ENCODE measurements at places on chromosomes 3 and 15.

GRCh38 chr3:60758171-60758570, 493.1 kb downstream of the FHIT start:
- no peak for DNase-seq

DNA sequence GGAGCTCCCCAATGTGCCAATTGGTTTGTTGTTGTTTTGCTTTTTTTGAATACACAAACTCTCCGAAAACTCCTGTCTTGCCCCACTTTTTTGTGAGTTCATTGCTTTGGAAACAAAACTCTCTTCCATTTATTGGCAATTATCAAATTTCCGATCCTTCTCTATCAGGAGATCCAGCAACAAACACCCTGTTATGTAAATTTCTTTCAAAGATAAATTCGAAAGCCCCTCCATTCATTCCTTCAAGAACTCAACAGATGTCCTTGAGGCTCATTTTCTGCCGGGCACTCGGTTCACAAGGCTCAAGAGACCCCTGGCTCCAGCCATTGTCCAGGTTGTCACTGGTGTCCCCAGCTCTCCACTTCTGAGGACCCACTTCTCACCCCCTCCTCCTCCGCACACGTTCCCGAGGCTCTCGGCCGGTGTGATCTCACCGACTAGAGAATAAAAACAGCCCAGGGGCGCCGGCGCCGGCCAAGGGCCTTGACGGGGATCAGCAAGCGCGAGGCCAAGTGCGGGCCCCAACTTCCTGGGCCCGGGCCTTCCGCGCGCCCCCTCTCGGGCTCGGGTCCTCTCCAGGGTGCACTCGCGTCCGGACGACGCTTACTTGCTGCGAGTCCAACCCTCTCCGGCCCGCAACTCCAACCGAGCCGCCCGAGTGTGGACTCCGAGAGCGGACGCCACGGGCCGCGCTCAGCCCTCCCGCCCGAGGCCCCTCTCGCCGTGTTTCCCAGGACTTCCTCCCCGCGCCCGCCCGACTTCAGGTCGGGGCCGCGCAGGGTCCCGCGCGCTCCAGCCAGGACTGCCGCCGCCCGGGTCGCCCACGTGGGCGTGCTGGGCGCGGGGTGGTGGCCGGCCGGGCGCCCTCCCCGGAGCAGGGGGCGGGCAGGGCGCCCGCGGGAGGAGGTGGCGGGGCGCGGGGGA, 533 bp upstream of the SMAD3 start:
- no peak for DNase-seq

DNA sequence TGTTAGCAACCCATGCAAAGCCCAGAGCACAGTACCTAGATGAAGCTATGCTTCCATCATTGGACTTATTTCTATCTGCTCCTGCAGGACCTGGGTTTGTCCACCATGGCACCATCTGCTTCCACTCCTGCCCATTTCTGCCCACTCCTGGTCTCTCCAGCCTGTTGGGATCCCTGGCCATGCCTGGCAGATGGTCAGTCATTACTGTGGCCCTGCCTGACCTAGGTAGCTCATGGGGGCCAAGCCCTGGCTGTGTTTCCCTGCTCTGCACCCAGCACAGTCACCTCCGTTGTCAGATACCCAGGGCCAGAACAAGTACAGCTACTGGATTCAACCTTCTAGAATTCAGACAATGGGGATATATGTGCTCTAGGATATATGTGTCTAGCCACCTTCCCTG, 185.8 kb upstream of the TLE3 start:
- no peak for DNase-seq

GRCh38 chr3:188839187-188839695, 332.5 kb upstream of the TPRG1 start:
- no peak for DNase-seq

DNA sequence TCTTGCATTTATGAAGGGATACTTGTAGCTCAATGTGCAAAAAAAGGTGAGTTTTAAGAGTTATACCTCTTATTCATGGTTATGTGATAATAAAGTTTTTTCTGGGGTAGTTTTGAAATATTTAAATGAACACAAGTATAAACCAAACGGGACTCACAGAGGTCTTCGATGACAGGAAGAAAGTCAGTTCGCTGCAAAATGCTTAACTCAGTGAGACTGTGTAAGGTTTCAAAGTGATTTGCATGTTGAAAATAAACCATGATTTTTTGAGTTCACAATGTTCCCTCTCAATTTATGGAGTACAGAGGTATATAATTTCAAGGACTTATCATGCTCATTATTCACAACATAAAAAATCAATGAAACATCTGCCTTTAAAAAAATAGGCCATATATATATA, 36.3 kb upstream of the MYH15 start:
- no peak for DNase-seq

- no peak for DNase-seq
Measured at GRCh38 chr15:54298396-54298795, 320.2 kb downstream of the UNC13C start.

GRCh38 chr15:39406485-39406884, 174.4 kb upstream of the THBS1 start:
- no peak for DNase-seq

GRCh38 chr3:170594528-170594927, 8.7 kb upstream of the SLC7A14 start:
- DNase-seq = no peak

GRCh38 chr3:29914861-29915524, 634.1 kb downstream of the RBMS3 start:
- DNase-seq = no peak

DNA sequence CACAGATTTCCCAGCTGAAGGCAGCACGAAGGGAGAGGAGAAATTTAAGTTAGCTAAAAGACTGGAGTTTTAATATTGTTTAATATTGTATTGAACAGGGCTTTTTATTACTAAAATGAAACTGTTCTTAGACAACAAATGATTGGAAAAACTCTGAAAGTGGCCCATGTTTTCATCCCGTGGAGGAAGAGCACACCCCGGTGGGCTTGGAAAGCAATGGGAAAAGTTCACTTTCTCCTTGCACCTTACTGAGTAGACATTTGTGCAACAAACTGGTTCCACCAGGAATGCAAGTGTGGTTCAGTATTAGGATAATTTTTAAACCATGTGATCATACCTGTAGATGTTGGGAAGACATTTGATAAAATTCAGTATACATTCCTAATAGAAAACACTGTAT, 8.2 kb upstream of the ESYT3 start:
- peak; percentile 54 for DNase-seq

GRCh38 chr3:53729159-53729558, 117.1 kb downstream of the CHDH start:
- DNase-seq = no peak

- no peak for DNase-seq
Measured at GRCh38 chr3:155972885-155973584, 102.6 kb downstream of the GMPS start.

GRCh38 chr3:82093641-82094040, 332.2 kb upstream of the GBE1 start:
- no peak for DNase-seq

DNA sequence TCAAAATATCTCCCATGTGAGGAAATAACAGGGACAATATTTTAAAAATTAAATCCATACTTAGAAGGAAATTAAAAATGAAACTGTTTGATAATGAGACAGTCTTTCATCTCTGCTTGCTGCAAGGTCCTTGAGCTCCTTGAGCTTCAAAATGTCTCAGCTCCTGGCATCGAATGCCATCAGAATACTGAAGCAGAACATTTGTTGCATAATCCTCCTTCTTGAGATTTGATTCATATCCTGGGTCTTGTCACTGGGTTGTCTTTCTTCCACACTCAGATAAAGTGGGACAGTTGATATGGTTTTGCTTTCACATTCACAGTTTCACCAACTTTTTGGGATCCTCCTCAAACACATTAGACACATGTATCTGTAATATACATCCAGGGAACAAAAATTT, 27.8 kb downstream of the COL8A1 start:
- no peak for DNase-seq

GRCh38 chr3:15794303-15794771, 3.4 kb downstream of the ANKRD28 start:
- peak; percentile 50 for DNase-seq

DNA sequence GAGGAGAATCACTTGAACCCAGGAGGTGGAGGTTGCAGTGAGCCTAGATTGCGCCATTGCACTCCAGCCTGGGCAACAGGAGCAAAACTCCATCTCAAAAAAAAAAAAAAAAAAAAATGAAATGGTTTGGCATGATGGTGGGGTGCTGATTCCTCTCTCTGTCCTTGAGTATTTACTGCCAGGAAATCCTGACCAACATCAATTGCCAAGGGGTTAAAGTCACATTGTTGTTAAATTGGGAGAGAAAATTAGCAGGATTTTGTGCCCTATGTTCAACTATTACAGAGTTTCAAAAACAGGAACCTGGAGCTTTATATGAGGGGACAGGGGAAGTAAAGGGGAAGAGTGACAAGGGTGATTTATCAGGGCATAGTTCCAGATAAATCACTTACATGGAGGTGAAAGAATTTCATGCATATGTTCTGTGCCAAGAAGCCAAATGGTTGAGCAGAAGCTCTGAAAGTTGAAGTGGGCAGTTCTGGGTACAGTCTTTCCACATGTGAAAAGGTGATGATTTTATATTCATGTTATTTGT, 70.5 kb upstream of the TSEN2 start:
- DNase-seq = peak; percentile 34

DNA sequence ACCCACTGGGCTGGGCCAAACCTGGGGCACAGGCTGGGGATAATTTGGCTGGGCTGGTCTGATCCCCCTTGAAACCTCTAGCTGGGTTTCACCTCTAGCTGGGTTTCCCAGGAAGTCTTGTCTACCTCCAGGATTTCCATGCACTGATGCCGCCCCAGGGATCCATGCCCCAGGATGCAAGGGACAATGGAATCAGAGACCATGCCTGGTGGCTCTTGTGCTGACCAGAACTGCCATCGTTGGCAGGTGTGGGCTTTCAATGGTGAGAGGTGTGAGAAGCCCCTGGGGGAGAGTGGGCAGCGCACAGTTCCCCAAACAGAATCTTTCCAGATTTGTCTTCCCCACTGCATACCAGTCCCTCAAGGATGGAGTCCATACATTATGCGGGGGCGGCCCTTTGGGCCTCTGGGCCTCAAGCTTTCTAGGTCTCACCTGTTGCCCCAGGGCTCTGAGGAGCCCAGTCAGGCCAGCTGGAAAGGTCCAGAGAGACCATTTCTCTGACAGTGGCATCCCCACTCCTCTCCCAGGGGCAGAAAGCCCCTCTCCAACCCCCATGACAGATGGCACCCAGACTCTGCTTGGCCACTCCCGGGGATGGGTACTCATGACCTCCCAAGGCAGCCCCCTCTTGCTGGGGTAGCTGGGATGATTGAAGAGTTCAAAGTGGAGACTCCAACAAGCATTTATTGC, 35.4 kb downstream of the EPHB3 start:
- no peak for DNase-seq

DNA sequence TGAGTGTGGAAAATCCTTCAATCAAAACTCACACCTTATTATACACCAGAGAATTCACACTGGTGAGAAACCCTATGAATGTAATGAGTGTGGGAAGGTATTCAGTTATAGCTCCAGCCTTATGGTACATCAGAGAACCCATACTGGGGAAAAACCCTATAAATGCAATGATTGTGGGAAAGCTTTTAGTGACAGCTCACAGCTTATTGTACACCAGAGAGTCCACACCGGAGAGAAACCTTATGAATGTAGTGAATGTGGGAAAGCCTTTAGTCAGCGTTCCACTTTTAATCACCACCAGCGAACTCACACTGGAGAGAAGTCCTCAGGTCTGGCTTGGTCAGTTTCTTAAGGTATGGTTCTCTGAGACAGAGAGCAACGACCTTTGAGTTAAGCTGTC, 13.7 kb upstream of the ZNF660 start:
- DNase-seq = no peak

DNA sequence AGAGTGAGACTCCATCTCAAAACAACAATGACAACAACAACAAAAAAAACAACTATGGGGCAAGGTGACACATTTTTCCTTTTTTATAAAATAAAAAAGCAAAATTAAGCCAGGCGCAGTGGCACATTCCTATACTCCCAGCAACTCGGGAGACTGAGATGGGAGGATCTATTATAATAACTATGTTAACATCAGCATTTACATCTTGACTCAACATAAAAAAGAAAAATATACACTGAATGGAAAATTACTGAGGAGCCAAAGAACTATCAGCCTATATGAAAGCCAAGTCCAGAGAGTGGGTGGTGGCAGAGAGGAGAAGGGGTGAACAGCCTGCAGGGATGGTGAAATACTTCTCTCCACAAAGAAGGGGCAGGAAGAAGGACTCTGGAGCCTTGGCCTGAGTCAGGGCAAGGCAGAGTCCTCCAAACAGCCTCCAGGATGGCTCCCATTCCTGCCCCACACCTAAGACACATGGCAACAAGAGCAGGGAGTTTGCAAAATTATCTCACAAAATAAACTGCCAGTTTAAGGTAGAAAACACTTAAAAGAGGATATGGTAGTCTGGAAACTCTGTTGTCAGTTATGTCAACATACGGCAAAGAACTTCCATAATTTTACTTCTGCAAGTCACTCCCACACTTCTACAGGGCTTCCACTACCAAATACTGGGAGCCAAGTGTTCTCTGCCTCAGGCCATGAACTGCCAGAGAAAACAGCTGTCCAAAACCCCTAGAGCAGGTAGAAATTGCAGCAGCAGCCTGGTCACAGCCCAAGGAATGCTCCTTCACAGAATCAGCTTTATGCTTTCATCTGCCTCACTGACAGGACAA, 25.9 kb downstream of the HSPBAP1 start:
- DNase-seq = peak; percentile 73
